ENCODE measurements at places on chromosomes 11 and 22.

DNA sequence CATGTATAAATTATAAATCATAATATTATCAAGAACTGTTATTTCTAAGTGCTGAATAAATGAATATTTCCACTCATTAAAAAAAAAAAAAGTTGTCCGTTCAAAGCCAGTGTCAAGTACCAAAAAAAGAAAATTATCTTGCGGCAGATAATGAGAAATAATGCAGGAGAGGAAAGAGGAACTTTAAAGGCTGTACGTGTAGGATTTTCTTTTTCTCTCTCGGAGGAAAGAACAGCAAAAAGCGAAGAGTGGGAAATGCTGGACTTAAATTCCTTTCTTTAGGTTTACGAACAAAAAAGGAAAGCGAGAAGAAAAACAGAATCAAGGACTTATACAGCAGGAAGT lies 999 bp upstream of the CCDC83 start:
- no peak for DNase-seq

GRCh38 chr22:40634119-40634903 lies 2.2 kb downstream of the MRTFA start:
- no peak for DNase-seq

DNA sequence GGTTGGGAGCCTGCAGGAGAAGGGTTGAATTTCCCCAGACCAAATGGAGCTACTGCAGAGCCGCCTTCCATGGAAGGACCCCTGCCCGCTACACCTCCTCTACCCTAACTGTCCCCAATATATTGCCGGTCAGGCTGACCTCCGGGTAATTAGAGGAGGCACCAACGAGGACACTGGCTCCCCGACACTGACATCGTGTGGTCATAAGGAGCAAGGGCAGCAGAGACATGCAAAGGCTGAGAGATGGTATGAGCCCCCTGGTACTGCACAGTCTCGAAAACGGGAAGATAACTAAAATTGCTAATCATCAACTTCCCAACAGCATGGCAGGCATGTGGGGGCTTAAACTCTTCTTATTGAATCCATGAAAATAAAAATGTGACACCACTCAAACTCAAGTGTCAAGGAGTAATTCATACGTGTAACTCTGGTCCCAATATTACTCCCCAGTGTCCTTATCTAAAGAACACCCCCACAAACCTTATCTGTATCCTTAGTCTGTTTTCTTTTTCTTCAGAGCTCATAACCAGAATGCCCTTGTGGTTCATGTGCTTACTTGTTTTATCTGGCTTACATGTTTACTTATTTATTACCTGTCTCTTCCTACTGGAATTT lies 4.4 kb downstream of the CAVIN3 start:
- no peak for DNase-seq

DNA sequence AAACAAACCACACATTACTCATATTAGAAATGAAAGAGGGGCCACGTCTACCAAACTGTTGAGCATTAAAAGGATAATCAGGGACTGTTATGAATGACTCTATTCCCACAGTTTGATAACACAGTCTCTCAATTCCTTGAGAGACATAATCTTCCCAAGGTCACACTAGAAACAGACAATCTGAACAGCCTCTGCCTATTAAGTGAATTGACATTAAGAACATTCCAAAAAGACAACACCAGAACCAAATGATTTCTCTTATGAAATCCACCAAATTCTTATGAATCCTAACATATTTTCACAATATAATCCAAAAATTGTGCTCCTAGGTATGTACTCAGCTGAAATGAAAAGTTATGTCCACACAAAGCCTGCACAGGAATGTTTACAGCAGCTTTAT lies 4.6 kb downstream of the RFPL1 start:
- DNase-seq, result no peak

DNA sequence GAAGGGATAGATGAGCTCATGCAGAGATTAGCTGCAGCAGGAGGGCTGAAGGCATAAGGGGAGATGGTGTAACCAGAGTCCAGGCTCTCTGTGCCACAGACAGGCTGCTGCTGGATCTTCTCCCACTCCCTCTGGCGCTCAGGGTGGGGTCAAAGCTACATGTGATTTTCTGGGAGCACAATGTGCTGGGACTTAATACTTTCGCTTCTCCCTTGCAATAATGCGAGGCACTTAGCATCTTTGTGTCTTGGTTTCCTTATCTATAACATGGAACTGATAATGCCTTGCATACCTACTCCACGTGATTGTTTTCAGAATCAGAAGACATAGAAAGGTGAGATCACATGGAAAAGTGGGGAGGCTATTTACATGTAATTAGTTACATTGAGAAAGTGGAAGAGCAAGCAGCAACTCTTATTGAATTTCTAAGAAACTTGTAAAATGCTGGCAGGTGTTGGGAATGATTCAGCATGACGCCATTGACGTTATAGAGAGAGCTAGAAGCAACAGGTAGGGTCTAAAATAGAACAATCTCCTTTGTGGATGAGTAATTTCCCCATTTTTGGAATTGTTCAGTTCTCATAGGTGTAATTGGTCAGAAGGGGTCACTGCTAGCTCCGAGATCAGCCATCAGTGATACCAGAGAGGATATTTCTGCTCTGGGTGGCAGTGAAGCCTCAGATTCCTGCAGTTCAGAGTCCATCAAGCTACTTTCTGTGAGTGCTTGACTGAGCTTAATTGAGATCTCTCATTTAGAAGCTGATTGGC lies 8.2 kb upstream of the OR9I1 start:
- DNase-seq, result no peak
